ENCODE measurements at places on chromosomes 1 and 21.
A peak's percentile ranks its signal among the peaks of the same experiment; 100 is the strongest.

DNA sequence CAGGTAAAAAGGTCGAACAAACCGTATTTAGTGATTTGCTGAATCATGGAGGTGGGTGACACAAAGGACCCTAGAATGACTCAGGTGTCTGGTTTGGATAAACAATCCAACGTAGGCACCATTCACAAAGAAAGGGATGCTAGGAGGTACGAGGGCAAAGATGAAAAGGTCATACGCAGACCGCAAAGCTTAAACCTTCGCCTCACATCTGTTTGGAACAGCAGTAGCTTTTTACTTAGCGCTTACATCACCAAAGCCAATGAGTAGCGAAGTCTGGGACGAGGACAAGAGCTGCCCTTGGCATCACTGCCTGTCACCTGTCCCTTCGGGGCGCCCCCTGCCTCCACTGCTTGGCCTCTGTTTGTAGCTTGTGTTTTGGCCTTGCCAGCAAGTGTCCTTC, 350.2 kb downstream of the SMYD3 start:
- DNase-seq: no peak

GRCh38 chr21:28487455-28488070, 505.1 kb downstream of the LTN1 start:
- DNase-seq: no peak

GRCh38 chr1:160499631-160500030, 23.4 kb downstream of the SLAMF6 start:
- no peak for DNase-seq

DNA sequence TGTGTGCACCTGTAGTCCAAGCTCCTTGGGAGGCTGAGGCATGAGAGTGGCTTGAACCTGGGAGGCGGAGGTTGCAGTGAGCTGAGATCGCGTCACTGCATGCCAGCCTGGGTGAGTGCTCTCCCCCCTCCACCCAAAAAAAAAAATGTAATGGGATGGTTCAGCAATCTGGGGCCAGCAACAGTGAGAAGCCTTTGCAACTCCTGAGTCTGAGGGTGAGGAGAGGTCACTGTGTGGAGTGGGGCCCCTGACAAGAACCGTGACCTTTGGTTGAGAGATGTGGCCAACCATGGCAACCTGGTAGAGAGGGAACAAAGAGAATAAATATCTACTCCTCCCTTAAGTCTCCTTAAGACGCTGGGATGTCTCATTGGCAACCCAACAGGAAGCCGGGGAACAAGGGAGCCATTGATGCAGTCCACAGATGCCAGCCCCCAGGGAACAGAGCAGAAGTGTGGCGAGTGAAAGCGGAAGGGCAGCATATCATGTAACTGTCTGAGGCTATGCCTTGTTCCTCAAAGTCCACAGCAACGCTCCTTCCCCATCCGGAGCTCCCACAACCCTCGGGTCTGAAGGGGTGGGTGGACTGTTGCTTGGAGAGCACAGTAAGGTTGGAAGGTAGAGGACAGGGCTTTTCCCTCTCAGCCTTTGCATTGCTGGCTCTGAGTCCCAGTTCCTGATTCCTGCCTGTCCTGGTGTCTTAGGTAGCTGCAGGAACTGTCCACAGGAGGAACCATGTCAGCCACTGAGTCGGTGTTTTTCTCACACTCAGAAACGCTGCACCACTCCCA, 8.3 kb downstream of the TRNP1 start:
- DNase-seq: peak; percentile 31

DNA sequence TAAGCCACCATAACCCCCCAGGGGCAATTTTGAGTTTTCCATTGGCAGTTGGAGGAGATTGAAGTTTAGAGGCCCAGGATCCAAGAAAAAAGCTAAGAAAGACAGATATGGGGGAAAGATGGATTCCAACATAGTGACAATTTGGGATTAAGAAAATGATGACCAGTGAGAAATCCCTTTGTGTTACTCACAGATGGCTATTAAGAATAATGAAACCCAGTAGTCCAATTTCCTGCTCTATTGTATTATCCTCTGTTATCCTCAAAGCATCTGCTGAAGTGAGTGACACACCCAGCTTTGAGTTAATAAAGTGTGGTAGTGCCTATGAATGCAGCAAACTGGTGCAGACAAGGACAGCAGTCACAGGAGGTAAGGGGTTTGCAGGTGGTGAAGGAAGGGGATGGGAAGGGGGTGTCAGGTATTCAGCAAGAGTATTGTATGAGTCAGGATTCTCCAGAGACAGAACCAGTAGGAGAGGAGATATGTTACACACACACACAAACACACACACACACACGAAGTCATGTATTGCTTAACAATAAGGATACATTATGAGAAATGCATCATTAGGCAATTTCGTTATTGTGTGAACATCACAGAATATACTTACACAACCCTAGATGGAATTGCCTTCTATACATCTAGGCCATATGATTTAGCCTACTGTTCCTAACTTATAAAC, 112.4 kb upstream of the VANGL1 start:
- no peak for DNase-seq

DNA sequence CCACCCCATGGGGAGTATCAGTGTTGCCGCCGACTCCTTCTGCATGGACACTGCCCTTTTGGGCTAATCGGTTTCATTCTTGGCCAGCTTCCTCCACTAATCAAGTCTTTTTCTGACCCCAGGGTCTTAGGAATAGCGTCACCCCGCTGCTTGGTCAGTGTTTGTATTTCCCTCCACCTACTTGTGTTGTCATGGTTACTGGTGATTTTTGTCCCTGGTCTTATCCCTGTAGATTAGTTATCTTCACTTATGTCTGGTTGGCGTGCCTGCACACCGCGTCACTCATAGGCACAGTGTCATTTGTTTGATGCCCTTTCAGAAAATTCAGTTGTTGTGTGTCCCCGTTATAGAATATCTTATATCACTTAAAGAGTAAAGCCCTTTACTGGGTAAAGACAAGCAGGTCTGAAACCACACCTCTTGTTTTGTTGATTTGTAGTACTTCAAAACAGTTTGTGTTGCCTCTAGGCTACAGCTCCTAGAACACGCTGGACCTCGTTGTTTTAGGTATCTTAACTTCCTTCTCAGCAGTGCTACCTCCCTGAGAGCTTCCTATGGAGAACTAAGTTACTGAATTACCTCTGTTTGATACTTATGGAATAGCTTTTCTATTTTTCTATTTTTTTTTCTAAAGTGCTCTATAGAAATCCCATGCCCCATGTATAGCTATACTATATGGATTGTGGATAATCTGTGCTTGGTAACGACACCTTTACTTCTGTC, 868 bp downstream of the PPP1R12B start:
- DNase-seq: peak; percentile 44

- no peak for DNase-seq
These were observed 386.8 kb downstream of the KCNH1 start for GRCh38 chr1:210747112-210747511.

- no peak for DNase-seq
These were observed 105.7 kb downstream of the C1orf21 start for GRCh38 chr1:184492536-184492935.

GRCh38 chr1:178689769-178690168, 35.3 kb upstream of the RALGPS2 start:
- DNase-seq: no peak

DNA sequence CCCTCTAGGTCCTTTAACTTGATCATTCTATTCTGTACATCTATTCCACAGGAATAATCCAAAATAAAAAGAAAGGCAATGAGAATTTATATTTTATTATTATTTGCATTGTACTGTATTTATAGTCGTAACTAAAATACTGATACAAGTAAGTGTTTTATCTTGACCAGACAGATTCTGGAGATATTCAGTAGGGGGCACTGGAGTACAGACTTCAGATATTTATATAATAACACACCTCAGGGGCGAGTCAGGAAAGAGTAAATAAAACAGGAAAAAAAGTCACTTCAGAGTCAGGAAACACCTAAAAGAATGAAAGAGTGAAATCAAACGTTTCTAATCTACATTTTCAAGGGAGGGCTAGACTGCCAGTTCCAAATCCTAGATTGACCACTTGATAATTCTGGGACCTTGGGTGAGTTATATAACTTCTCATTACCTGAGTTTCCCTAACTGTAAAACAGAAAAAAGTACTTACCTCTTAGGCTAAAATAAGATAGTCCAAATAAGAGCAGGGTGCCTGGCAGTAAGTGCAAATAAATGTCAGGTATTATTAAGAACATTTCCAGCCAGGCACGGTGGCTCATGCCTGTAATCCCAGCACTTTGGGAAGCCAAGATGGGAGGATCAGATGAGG, 31.1 kb upstream of the MTF1 start:
- peak; percentile 46 for DNase-seq

DNA sequence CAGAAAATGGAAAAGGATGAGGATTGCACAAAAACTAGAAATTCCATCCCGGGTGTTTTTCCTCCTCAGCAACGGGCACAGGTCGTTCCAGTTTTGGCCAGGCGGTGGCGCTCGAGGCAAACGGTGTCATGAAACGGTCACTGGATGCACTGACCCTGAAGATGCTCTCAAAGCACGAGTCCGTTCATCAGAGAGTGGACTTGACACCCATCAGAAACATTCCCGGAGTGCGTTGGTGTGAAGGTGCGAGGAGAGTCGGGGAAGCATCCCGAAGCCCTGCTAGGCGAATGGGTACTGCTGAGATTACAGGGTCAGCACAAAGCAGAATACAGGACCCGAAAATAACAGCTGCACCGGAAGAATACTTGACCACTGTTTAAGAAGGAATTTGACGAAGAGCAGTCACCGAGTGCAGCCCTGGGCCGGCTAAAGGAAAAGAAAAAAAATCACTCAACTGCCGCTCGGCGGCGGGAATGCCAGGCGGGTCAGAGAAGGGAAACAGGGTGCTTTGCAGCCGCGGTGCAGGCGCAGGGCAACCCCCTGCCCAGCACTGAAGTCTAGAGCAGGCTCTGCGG, 71.7 kb upstream of the ETS2 start:
- peak; percentile 85 for DNase-seq

Measured in RPMI8226 (cell line).